Mucosa of gallbladder (tissue), 1 donor: ENCODE measurements at places on chromosomes 3 and 15.

DNA sequence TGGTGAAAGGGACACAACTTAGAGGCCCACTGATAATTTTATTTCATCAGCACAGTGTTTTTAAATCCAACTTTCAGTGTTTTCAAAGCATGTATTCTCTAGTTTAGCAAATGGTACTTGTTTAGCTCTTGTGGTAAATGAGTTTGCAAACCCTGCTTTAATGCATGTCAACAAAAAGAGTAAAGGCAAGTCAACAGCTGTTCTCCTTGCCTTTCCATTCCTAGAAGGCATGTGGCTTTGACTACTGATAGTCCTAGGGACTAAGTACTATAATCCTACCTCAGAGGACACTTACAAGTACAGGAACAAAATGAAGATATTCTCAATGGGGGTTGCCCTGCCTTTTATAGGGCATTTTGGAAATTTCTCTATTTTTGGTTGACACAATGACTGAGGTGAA lies 13.1 kb downstream of the NPTN start:
- DNase-seq = no peak

GRCh38 chr15:52496175-52496574 lies 32.5 kb downstream of the MYO5A start:
- no peak for DNase-seq

DNA sequence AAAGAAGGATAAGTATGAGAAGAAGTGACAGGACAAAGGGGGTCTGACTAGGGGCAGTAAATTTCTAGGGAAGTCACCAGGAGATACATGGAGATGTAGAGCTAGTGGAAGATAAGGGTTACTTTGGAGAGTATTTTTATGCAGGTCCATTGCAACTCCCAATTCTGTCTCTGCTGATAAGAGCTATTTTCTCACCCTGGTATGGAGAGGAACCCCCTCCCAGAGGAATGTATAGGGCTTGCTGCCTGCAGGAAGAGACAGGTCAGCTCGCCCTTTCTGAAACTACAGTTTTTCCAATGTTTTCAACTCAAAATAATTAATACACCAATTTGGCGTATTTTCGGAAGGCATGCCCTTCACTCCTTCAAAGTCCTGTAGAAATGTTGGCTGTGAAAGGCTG lies 11.4 kb upstream of the CORO2B start:
- no peak for DNase-seq

- DNase-seq = no peak
Observed at GRCh38 chr3:192253138-192253887, 474.0 kb downstream of the FGF12 start.

DNA sequence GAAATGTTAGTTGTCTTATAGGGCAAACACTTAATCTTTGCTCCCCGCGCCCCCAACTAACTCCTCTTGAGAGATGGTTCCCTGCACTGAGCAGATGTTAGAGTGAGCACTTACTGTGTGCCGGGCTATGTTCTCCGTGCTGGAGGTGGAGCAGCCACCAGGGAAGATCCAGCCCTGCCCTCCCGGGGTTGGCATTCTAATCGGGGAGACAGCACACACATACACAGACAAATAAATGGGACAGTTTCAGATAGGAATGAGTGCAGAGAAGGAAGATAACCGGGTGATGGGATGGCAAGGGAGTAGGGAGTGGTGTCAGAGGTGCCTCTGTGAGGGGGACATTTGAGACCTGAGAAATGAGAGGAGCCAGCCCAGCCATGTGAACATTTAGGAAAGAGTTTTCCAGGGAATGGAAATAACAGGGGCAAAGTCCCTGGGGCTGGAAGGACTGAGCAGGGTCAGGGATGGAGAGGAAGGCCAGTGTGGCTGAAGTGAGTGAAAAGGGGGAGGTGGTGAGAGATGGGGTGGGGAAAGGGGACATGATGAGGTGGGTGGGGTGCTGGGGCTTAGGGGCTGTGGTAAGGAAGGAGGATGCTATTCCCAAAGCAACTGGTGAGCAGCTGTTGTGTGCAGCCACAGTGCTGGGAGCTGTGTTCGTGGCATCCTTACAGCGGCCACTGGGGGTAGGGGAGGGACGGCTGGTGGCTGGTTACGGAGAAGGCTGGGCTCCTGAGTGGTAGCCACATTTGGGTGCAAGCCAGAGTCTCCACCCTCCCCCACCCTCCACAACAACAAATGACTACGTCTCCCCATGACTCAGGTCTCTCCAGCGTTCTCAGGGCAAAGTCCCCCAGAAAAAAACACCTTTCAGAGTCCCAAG lies 15.4 kb upstream of the FGD5 start:
- peak; percentile 88 for DNase-seq

DNA sequence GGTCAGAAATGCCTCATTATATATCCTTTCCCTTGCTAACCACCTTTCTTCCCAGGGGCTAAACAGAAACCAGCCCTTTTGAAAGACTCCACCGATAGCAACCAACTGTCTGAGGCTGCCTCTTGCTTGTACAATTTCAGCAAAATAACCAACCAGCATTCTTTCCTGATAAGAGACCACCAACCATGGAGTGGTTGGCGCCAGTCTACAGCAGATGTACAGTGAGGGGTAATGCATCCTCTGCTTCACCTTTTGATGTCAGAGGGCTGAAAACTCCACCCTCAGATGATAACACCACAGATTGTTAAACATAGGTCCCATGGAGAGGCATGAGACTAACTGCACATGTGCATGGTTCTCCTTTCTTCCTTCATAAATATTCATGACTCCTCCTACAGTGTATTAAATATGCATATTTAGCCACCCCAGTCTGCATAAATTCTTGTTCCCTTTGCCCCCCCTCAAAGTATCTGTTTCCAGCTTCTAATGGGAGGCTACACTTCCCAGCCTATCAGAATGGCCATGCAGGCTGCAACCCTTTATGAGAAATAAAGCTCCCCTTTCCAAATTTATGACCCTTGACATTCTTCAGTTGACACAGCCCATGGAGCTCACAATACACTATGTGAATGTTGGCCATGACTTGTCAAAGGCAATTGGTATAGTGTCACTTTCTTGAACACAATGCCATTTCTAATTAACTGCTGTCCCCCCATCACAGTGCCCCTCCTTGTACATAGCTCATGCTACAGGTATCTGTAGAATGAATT lies 48.3 kb downstream of the GABRB3 start:
- no peak for DNase-seq

DNA sequence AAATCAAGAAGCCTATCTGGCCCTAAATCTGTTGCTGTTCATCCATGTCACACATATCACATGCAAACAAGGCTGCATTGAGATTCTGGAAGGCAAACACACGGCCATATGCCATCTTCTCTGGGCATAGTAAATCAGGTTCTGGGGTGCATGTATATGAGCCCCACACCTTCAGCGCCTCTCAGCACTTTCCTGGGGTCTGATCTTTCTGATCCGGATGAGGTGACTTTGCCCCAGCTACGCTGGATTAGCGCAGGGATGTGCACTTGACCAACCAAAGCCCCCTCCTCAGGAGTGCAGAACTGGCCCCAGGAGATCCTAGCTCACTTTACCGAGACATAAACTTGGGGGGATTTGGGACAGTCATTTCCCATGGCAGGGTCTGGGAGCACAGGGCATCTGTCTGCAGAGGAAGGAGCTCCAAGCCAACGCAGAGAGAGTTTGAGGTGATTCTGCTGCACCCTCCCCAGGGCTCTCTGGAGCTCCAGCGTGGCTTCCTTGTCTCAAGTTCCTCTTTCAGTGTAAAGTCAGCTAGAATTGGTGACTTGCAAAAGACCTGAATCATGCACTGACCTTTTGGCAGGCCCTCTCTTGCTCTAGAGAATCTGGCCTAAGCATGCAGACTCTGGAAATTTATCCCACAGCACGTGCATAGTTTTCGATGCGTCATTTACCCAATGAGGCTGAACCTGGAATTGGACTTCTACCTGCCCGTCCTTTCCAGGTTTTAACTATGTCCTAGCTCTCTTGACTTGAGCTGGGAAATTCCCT lies 63.5 kb upstream of the KLF13 start:
- peak; percentile 42 for DNase-seq

DNA sequence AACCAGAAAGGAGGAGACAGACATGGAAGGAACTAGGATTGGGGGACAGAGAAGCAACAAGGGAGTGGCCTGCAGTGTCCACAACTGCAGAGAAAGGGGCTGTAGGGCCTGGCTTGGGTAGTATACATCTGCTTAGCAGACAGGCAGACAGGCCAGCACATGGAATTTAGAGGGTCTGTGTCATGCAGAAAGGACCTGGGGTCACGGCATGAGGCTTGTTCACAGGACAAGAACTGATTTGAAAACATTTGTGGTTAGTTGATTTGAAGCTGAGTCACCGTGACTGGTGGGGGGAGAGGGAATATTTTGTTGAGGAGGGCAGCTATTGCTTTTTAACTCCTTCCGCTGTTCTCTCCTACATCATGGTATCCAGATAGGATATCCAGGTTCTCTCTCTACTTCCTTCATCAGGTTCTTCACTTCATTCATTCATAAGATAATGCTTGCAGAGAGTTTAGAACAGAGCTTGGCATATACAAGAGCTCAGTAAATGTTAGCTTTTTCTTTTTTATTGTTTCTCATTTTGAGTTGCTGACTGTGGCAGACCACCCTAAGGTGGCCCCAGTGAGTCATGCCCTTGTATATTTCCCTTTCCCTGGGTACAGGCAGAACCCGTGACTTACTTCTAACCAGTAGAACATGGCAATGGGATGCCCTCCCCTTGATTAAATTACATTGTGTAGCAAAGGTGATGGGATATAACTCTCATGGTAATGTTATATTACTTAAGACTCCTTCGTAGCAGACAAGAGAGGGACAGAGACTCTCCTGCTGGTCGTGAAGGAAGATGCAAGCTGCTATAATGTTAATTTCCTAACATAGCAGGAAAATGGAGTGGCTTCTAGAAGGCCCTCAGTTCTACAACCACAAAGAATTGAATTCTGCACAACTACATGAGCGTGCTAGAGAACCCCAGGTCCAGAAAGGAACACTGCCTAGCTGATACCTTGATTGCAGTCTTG lies 95.0 kb upstream of the NMNAT3 start:
- DNase-seq = no peak

GRCh38 chr3:173639098-173639497 lies 241.6 kb downstream of the NLGN1 start:
- DNase-seq = no peak

- no peak for DNase-seq
Observed at GRCh38 chr15:52109559-52110451, 2.8 kb downstream of the BCL2L10 start.

DNA sequence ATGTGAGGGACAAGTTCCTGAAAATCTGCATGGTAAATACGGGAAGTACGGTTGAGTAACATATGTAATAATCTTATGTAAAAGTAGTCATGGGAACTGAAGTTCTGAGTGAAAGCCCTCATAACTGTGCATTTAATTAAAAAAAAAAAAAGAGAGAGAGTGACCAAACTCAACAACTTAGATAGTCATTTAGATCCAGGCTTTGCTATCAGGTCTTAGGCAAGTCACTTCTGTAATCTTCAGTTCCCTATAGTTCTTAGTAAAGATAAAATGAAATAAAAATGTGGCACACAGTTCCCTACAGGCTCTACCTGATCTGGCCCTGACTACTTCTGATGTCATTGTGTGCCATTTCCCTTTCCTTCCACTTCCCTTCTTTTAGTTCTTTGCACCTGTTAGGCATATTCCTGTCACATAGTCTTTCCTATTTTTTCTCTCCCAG lies 15.0 kb downstream of the RNF111 start:
- DNase-seq = no peak

GRCh38 chr15:90664650-90665287 lies 52.4 kb upstream of the BLM start:
- DNase-seq = no peak

DNA sequence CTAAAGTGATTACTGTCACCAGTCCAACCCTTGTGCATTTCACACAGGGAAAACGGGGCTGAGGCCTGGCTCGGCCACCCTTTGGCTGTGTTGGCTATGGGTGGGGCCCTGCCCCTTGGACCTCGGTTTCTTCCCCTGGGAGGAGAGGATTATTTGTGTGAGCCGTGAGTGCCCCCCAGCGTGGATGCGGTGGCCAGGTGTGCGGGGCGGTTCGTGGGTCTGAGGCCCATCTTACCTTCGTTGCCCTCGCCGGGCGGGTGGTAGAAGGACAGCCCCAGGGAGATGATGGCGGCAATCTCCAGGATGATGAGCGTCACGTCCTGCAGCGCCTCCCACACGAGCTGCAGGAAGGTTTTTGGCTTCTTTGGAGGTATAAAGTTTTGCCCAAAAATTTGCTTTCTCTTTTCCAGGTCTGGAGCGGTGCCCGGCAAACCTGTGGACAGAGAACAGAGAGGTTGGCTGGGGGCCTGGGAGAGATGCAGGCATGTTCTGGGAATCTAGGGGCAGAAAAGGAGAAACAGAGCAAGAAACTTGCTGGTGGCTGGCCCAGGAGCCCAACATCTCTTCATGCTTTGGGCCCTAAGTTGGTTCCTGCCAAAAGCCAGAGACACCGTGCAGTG lies 89.6 kb upstream of the SEC13 start:
- no peak for DNase-seq

- DNase-seq = no peak
Observed at GRCh38 chr15:67834581-67835296, 5.1 kb downstream of the RNU6-1 start.

DNA sequence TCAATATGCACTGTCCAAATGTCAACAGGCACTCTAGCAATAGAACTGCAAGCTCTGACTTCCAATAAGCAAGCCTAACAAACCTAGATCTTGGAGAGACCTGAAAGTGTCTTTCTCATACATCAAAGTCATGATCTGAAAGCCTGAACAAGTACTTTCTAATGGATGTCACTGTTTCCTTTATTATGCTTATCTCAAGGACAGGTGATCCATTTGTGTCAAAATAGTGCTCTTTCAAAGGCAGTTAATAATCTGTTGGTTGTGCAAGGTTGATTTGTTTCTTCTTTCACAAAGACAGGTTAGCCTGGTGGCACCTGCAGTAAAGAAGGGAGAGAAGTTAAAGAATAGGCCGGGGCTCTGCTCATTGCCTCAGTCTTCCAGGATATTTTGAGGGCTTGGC lies 146.8 kb downstream of the EPHB1 start:
- DNase-seq = no peak

GRCh38 chr15:97961067-97961954 lies 808 bp downstream of the ARRDC4 start:
- DNase-seq = peak; percentile 54

DNA sequence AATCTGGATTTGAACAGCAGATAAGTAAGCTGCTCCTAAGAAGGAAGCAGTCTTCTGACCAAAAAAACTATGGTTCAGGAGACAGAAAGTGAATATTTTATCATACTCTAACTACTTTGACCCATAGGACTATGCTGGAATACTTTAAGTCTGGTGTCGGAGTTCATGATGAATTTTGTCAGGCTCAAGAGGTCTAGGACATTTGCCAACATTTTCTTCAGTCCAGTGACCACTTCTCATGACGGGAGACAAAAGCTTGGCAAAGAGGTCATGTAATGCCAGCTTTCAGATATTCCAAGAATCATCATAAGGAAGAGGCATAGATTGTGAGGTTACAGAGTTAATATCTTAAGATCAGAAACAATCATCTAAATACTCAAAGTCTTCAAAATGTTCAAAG lies 20.5 kb upstream of the DCBLD2 start:
- DNase-seq = no peak

GRCh38 chr15:50797926-50798325 lies 32.4 kb upstream of the SPPL2A start:
- DNase-seq = no peak

DNA sequence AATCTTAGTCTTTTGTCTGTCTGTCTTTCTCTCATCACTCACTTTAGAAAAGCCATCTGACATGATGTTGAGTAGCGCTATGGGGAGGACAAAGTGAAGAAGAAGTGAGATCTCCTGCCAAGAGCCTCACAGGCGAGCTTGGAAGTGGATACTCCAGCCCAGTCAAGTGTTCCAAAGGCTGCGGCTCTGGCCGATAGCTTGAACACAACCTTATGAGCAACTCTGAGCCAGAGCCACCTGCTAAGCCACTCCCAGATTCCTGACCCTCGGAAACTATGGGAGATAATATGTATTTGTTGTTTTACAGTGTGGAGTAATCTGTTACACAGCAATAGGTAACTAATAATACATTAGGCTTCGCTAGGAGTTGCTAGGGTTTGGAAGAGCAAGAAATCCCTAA lies 76.2 kb downstream of the MB21D2 start:
- no peak for DNase-seq
